ENCODE measurements at places on chromosomes 2 and 18. TPM values are rescaled to one million over a fixed set of nuclear protein-coding genes. Genes with fewer than 3 reads are reported as not detected.

ZNF2 gene
- polyA plus RNA-seq = 3.1 TPM

GRCh38 chr18:23077493-23078256 lies 57.6 kb upstream of the CABLES1 start:
- H3K4me3 ChIP-seq = no peak overlapping the region
- H3K27me3 ChIP-seq = no peaks in the 10 kb centered on the region
- no peaks in the 10 kb centered on the region for H3K36me3 ChIP-seq
- DNase-seq = no peak

DNA sequence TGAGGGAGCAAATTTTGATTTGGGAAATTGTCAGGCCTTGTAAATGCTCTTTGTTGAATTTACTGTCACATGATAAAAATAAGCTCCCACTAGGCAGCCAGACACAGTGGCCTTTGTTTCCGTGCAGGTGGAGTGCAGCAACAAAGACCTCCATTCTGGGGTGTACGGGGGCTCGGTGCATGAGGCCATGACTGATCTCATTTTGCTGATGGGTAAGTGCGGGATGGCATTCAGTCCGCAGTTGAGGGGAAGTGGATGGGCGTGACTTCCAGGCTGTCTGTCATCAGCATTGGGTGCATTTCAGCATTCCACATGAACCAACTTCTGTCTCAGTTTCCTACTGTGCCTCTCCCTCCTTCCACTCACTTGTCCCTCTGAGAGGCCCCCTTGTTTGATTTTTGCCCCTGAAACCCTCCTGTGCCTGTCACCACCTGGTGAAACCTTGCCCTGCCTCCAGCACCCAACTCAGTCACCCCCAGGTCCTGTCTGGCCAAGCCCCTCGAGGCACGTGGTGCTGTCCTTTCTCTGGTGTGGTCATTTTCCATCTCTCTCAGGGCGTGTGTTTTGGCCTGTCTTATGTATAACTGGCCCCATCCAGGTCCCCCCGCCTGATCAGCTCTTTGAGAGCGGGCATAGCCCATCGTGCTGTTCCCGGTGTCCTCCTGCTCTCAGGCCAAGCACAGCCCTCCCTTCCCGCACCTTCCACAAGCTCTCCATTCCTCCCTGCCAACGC lies 16.3 kb downstream of the CNDP2 start:
- peaks cover 47% of the 10 kb centered on the region for H3K36me3 ChIP-seq
- no peaks in the 10 kb centered on the region for H3K4me1 ChIP-seq
- H3K27me3 ChIP-seq = no peaks in the 10 kb centered on the region
- no peak overlapping the region for H3K27ac ChIP-seq
- H3K4me3 ChIP-seq = no peak overlapping the region

DNA sequence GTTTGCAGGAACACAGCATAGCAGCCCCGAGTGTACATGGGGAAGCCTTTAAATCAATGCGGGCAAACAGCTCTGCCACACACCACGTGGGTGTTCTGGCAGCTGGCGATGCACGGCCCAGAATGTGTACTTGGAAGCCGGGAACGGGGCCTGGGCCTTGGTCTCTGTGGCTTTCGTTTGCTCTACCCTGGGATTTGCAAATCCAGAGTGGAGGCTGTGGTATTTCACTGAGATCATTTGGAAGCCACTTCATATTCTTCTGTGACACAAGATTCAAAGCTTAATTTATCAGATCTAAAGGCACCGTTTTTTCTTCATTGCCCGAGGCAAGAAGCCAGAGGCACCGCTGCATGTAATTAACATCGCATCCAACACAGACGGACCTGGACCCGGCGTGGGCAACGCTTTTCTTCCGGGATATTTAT lies 246.3 kb upstream of the MYT1L start:
- H3K36me3 ChIP-seq = no peaks in the 10 kb centered on the region
- H3K4me3 ChIP-seq = no peak overlapping the region
- H3K27me3 ChIP-seq = no peaks in the 10 kb centered on the region
- DNase-seq = no peak
- no peak overlapping the region for H3K27ac ChIP-seq
